ENCODE measurements at places on chromosomes 3 and 15.

GRCh38 chr3:90128391-90128790, 1021.0 kb downstream of the EPHA3 start:
- no peak for DNase-seq

GRCh38 chr3:126618021-126618420, 36.9 kb downstream of the TXNRD3 start:
- DNase-seq: no peak

- DNase-seq: no peak
Measured at GRCh38 chr15:56351353-56351752, 13.9 kb upstream of the TEX9 start.

DNA sequence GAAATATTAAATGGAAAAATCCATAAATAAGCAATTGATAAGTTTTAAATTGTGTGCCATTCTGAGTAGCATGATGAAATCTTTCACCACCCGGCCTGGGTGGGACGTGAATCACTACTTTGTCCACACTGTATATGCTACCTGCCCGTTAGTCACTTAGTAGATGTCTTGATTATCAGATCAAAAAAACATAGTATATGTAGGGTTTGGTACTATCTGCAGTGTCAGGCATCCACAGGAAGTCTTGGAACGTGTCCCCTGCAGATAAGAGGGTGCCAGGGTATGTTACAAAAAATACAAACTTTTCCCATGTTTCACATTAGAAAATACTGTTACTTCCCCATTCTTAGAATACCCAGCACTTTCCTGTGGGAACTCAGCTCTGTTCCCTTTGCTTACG, 35.2 kb downstream of the FAM81A start:
- no peak for DNase-seq

DNA sequence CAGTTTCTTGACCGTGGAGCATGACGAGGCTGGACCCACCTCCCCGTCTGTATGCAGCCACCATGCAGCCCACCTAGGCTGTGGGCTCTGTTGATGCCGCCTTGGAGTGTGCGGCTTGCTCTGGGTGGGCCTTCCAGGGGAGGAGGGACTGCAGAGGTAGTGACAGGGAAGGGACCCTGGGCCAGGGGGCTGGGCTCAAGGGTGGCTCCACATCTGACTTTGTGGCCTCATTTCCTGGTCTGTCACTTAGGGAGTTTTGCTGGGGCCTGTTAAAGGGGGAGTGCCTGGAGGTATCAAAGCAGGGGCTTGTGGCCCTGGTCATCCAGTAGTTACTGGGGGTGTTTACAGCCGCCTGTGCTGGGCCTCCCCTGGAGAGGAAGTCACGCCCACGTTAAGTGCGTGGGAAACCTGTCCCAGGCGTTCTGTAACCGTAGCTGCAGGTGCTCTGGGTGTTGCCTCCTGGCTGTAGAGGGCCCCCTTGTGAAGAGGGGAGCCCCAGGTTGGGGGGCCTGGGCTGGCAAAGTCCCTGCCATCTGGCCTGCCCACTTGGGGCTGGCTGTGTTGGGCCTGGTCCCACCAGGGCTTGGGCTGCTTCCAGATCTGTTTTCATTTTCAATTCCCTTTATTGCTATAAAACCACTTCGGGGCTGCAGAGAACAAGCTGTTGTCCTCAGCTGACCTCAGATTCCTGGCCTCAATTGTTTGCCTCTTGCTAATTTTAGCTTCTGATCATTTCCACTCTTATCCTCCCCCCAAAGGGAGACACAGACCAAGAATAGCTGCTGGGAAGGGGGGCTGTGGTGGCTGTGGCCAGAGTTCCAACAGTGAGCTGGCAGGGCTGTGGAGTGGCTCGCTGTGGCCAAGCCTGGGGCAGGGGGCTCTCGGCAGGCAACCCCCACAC, 26.5 kb downstream of the KLF13 start:
- no peak for DNase-seq

- no peak for DNase-seq
Measured at GRCh38 chr3:142019794-142020320, 129.5 kb downstream of the TFDP2 start.

- no peak for DNase-seq
Measured at GRCh38 chr15:57604507-57604906, 12.8 kb downstream of the MYZAP start.

DNA sequence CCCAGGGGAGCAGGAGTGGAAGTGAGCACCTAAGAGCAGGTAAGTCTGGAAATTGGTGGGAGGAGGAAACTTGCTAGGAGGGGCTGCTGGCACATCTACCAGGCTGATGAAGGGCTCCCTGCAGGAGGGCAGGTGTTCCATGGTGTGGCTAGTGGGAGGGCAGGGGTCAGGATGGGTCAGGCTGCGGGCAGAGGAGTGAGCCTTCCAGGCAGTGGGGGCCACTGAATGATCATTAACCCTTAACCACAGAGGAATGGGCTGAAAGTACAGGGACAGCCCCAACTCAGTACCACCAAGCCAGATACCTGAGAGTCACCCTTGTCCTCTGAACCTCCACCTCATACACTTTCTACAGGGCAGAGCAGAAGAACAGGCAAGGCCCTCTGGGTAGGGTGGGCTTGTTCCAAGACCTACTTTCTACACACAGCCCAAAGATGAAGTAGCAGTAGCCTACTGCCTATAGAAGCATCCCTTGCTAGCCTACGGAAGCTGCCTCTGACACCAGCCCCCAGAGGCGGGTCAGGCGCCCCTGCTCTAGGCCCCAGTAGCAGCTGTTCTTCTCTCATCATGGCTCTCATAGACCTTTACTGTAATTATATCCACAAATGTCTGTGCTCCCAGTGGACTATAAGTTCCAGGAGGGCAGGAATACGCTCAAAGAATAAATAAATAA, 4.6 kb downstream of the RAB6B start:
- DNase-seq: no peak

DNA sequence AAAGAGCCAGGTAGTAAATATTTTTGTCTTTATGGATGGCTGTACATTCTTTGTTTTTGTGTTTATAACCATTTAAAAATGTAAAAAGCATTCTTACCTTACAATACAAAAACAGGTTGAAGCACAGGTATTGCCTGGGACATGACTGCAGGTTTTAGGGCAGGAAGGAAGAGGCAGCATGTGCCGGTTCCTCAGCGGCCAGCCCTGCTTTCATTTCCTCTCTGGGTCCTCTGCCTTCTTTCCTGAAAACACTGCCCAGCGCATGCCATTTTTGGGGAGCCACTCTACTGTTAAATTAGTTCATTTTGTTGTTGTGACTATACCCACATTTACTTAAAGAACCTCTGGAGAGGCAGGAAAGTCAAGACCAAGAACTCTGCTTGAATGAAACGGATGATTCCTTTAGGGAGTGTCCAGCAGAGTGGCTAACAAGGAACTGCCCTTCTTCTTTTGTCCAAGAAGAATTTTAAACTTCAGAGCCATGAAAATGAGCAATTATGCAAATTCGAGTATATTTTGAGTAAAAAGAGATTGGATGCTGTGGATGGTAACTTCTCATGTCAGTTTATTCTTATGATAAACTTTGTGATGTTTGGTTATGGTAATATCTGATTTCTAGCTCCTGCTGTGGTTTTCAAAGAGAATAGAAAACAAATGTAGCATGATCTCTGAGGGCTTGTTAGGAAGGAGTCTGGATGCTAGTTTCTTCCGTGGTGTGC, 52.7 kb downstream of the SACM1L start:
- no peak for DNase-seq

GRCh38 chr3:49841126-49841696, 15.2 kb downstream of the TRAIP start:
- no peak for DNase-seq

DNA sequence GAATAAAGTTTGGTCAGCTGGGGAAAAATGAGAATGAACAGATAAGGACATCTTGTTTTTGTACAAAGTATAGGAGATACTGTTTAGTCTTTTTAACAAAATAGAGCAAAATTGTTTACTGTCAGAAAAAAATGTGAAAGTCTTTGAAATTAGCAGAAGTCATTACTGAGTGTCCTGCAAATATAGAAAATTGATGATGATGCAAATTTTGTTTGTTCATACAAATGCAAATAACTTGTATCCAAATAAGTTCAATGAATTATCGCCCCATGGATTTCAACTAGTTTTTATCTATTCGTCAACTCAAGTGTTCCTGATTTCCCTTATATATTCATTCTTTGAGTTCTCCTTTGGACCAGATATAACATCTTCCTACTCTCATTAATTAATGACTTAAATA, 378.0 kb upstream of the SGO1 start:
- no peak for DNase-seq

GRCh38 chr3:189368384-189368783, 196.6 kb downstream of the TPRG1 start:
- no peak for DNase-seq

- peak; percentile 96 for DNase-seq
Measured at GRCh38 chr15:43185157-43186002, at the start of gene CCNDBP1. Gene CCNDBP1 (plus strand): TSS chr15:43185403. CDS start chr15:43185499, 96 bp downstream.

- no peak for DNase-seq
Measured at GRCh38 chr3:45140141-45140769, 5.9 kb downstream of the CDCP1 start.

DNA sequence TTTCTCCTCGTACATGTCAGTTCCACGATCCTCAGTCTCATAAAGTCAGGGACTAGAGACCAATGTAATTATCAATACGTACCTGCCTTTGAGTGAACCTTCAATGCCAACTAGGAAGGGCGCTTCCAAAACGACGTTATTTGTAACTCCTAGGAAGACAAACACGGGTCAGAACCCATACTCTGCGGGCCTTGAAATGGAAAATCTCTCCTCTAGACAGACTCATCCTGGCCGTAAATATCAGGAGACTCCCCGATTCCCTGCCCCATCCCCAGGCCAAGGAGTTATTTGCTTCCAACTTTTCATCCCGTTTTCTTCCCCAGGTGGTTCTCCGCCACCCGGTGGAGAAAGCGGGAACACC, 578 bp downstream of the OIP5 start:
- DNase-seq: no peak

GRCh38 chr3:73448761-73449301, 175.9 kb downstream of the PDZRN3 start:
- no peak for DNase-seq

GRCh38 chr3:32596282-32596908, 25.7 kb upstream of the DYNC1LI1 start:
- no peak for DNase-seq

GRCh38 chr3:184386047-184386806, 6.4 kb downstream of the CHRD start:
- DNase-seq: no peak

- no peak for DNase-seq
Measured at GRCh38 chr3:111812701-111813100, 46.4 kb upstream of the PHLDB2 start.

GRCh38 chr3:4394048-4394447, 73.0 kb downstream of the SUMF1 start:
- no peak for DNase-seq

- peak; percentile 48 for DNase-seq
Measured at GRCh38 chr15:74631935-74632560, 16.4 kb downstream of the CLK3 start.

DNA sequence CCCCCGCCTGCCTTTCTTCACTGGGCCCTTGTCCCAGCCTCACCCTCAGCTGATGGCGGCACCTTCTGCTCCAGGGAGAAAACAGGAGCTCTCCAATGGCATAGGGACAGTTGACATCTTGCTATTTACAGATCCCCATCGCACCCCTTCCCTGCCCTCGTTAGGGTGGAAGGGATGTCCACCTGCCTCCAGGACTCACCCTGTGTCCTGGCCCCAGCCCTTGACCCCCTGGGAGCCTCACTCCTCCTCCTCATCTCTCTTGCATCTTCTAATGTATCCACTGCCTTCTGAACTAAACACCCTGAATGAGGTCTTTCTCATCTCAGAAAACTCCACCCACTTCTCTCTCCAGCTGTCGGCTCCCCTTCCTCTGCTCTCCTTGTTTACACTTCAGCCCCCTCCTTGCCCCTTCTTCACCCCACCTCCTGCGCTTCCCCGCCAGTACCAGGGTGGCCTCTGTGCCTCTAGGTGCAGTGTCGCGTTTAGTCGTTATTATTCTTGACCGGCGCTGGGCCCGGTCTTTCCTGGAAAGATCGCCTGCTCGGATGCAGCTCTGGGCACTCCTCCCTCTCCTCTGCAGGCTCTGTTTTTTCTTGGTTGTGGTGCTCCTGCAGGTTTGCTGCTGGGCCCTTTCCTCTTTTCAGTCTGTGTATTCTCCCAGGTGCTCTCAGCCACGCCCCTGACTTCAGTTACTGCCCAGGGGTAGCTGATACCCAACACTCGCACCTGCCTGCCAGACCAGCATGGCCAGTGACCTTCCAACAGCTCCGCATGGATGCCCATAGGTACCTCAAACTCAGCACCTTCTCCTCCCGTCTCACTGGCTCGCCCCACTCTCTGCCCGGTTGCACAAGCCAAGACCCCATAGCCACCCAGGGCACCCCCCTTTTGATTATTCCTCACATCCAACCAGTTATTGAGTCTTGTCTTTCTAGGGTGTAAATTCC, 42.9 kb downstream of the PML start:
- no peak for DNase-seq

DNA sequence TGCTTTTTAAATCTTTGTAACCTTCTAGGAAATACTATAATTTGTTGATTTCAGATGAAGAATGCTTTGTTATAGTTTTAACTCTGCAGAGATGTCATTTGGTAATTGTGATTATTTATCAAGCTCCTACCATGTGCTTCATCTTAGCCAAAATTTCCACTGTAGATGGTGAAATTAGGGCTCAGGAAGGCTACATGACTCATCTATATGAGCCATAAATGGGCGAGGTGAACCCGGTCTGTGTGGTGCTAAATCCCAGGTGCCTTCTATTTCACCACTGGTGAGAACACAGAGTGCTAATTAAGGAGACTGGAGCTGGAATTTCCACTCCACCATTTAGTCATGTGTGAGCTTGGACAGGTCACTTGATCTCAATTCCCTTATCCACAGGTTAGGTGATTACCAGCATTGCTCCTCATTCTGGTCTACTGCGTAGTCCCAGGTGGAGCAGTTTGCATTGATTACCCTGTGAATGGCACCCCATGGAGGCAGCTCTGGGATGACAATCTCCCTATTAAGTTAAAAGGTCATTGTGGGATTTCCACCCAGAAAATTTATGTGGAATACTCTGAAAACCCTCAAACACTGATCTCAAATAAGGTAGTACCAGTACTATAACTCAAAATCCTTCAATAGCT, 2.8 kb upstream of the CCR3 start:
- no peak for DNase-seq

DNA sequence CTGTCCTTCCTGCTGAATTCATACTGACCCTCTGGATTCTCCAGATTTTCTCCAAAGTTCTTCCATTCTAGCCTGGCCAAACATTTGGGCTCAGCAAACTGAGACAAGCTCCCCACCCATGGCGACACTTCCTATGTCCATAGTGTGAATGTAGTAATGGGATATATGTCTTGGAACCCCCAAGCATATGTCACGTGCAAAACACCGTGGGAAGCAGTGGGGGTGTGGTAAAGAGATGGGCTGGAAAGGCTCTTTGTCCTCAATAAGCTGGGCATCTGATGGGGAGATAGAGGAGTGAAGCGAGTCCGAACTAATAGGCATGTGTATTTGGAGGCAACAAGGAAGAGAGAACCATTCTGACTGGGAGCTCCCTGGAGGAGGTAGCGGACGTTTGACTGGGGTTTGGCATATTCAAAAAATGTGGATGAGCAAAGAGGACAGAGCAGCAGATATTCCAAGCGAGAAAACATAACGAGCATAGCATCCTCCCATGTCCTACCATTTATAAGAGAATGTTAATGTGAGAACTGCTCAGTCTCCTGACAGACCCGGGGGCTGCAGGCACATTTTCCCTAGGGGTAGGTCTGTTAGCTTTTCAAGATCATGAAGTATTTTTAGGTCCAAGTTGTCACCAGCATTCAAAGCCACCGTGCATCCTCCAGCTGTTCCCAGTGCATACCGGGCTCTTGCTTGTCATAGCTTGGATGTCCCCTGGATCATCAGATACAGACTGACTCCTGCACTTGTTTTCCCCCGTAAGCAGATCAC, 25.6 kb downstream of the TPM1 start:
- no peak for DNase-seq
